ENCODE measurements at places on chromosomes 7 and 10.

GRCh38 chr7:19442016-19442785, 266.6 kb downstream of the POLR1F start:
- peak; percentile 61 for DNase-seq

DNA sequence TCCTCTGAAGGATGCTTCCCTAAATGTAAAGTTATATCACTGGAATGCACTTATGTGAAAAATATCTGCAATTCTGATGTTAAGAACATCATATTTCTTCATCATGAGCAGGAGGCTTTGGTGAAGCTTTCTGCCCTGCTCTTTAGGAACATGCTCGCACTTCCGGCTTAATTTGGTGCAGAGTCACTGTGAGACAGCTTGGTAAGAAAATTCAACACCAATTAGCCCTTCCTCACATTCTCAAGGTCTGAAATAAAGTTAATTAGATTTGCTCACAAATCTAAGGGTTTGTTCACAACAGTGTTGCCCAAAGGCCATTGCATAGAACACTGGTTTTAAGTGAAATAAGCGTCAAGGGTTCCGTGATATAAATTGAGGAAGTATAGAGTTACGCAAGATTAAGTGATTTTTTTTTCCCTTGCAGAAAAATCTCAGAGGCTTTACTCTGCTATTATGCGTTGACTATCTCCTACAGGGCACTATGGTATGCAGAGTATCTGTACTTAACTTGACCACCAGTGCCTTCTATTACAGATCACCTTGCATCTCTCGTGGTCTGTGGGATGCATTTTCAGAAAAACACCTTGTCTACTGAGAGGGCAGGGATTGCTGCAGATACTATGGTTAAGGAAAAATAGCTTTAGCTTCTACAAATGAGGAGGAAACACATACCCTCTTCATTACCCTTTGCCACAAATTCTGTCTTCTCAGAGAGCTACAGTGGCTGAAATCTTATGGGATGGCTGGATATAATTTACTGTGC, 953.9 kb downstream of the TYW1 start:
- DNase-seq: no peak

- DNase-seq: no peak
These were observed 20.6 kb upstream of the CDCA7L start for GRCh38 chr7:21966271-21966670.

- DNase-seq: no peak
These were observed 243.9 kb downstream of the REEP3 start for GRCh38 chr10:63765126-63765525.

GRCh38 chr10:35434533-35434932, 98.2 kb downstream of the CCNY start:
- no peak for DNase-seq

GRCh38 chr7:105352018-105352612, 36.6 kb downstream of the SRPK2 start:
- no peak for DNase-seq

GRCh38 chr7:46079421-46079820, 158.3 kb upstream of the IGFBP3 start:
- no peak for DNase-seq

DNA sequence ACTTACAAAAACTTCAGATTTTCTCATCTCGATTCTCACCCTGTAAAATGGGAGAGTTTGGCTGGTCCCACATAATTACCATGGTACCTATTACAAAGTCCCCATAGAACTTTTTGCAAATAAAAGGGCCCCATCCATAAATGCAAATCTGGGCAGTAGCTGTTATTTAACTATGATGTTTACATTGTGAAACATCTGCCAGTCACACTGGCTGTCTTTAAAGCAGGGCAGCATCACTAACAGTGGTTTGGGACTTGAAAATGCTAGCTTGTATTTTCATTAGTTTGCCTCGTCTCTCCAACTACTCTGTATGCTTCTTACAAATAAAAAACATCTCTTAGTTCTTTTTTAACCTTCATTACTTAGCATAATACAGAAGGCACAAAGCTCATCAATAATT, 240.7 kb downstream of the FZD1 start:
- no peak for DNase-seq

DNA sequence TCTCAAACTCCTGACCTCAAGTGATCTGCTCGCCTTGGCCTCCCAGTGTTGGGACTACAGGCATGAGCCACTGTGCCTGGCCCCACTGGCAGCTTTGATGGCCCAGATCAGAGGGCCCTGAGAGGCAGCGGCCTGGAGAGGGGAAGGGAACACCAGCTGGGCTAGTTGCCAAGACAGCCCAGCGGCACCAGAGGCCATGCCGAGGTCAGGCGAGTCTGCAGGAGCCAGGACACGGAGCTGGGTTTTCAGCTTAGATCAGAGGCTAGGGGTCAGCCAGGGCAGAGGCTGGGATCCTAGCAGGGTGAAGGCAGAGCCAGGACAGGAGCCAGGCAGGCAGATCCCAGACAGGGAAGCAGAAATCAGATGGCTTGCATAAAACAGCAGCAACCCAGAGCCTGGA, 92.9 kb downstream of the MYL10 start:
- no peak for DNase-seq

GRCh38 chr7:140679186-140679585, 6.4 kb downstream of the ADCK2 start:
- DNase-seq: no peak

- no peak for DNase-seq
These were observed 48.4 kb upstream of the FZD8 start for GRCh38 chr10:35690534-35690933.

DNA sequence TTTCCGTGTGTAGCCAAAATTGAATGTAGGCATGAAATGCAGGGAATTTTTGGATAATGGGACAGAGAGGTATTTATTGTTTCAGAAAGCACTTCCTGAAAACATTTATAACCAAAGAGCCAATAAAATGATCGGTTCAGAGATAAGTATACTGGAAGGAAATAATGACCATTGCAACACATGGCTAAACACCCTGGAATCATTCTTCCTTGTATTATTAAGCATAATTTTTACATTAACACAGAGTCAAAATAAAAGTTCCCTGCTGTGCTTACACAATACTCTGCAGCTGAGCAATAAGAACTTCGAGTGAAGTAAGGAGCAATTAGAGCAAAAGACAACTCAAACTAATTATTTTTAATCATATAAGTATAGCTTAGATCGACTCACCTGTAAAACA, 648.3 kb downstream of the TNS3 start:
- no peak for DNase-seq
